ENCODE measurements at places on chromosomes 6 and 20. TPM values are rescaled to one million over a fixed set of nuclear protein-coding genes. Genes with fewer than 3 reads are reported as not detected.

Gene STMND1
- not detected for total RNA-seq

Gene RIMS1
- 3.9 TPM for total RNA-seq

Gene KIF25
- total RNA-seq: 0.26 TPM

Gene SNPH
- 18.5 TPM for total RNA-seq

Gene SCUBE3
- under 0.01 TPM for total RNA-seq

Gene CCN2
- 22.8 TPM for total RNA-seq

Gene SGK2
- 0.26 TPM for total RNA-seq

Gene HLA-DRB1
- under 0.01 TPM for total RNA-seq

Gene SLC22A3
- 0.26 TPM for total RNA-seq

Gene SAMD3
- total RNA-seq: 2.8 TPM

Gene MDFI
- total RNA-seq: 3.3 TPM

Gene SNAI1
- 0.66 TPM for total RNA-seq

GRCh38 chr20:16777126-16777525, 29.0 kb downstream of the OTOR start:
- no peak for DNase-seq

DNA sequence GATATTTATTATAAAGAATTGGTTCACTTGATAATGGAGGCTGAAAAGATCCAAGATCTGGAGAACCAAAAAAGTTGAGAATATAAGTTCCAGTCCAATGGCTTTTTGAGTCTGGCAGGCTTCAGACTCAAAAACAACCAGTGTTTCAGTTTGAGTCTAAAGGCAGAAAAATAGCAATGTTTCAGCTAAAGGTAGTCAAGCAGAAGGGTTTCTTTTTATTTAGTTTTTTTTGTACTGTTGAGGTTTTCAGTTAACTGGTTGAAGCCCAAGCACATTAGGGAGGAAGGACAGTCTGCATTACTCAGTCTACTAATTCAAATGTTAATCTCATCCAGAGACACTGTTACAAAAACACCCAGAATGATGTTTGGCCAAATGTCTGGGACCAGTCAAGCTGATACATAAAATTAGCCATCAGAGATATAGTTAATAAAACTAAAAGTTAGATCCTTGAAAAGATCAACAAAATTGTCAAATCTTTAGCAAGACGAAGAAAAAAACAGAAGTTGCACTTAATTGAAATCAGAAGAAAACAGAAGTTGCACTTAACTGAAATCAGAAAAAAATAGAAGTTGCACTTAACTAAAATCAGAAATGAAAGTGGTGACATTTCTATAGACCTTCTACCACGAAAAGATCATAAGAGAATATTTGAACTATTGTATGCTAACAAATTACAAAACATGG, 980.3 kb upstream of the FLRT3 start:
- DNase-seq: no peak

- DNase-seq: no peak
Measured at GRCh38 chr6:140341272-140341671, 966.8 kb upstream of the CITED2 start.

DNA sequence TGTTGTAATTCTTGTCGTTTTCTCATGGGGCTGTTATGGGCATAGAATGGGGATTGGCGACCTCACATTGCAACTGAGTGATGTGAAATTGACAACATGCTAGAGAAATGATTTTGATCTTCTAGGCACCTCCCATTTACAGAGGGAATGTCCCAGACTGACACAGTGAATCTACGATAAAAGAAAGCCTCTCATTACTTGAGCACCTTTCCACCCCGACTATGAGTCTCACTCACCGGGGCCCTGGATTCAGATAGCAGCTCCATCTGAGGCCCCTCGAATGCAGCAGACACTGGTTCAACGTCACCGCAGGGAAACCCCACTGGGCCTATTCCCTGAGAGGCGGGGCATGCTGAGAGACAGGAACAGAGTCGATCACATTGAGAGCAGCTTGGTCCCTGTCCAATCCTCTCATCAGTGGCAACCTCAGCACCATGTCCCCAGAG, 49.1 kb downstream of the NFATC2 start:
- DNase-seq: no peak

- no peak for DNase-seq
Measured at GRCh38 chr6:55567558-55567957, 11.4 kb downstream of the HMGCLL1 start.

DNA sequence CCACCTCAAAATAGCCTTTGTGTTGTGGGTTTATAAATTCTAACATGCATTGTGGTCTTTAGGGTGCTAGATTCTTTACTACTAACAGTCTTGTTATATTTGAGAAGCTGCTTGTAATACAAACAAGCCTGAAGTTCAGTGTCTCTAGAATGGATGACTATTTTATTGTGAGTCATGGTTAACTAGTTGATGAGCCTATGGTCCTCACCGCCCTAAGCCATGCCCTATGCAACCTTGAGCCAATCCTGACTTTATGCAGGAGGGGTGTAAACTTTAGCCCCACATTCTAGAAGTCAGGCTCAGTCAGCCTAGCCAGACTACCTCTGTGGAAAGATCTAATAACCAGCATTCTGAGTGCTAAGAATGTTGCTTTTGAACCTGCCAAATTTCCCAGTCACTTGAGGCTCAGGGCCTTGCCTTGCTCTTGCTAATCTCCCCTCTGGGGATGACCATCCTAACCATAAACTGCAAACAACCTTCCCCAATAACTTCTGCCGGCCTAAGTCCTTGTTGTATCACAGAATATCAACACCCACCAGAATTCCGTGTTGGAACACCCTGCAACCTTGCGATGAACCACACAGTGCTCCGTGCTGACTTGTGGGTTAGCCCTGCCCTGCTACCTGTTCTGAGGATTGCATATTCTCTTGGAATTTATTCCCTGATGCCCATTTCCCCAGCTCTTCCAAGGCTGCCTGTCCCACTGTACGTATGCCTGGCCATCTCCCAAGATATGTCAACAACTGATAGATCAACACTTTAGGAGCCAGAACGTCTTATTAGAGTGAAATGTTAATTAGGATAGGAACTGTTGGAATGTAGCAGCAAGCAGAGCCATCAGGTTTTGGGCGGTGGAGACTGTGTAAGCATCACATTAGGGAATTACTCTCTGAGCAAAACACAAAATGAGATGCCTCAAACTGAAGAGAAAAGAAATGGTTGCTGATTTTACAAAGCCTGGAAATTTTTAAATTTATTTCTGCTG, 71.7 kb upstream of the CEP85L start:
- peak; percentile 27 for DNase-seq

DNA sequence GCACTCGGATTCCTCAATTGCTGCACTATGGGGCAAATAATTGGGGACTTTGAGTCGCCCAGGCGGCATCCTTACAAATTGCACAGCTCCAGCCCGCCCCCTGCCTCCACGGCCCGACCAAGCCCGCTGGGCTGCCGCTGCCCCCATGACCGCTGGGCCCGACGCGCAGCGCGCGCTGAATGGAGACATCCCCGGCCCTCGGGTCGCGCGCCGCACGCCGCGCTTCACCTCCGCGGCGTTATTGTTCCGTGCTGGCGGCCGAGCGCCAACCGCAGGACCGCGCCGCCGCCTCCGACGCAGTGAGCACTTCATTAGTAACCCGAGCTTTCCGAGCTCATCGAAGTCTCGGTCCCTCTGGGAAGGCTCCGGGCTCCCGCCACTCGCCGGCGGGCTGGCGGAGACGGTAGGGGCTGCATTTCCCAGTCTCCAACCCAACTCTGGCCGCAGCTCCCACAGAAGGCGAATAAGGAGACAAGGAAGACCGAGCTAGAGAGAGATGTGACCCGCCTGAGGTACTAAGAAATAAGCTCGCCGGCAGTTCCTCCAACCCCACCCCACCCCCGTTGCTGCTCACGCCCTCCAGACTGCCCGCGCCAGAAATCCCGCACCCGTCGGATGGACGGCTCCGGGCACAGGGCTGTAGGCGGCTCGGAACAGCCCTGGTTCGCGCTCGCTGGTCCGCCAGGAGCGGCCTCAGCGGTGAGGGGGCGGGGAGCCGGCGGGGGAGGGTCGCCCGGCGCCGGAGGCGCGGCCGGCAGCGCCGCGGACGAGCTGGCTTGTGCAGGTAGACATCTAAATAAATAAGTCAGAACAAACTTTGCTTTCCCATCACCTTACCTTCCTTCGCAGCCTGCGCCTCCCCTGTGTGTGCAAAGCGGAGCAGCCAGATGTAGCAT, 703 bp downstream of the EPHA7 start:
- DNase-seq: peak; percentile 54

GRCh38 chr20:47465335-47466090, 36.2 kb upstream of the NCOA3 start:
- no peak for DNase-seq

DNA sequence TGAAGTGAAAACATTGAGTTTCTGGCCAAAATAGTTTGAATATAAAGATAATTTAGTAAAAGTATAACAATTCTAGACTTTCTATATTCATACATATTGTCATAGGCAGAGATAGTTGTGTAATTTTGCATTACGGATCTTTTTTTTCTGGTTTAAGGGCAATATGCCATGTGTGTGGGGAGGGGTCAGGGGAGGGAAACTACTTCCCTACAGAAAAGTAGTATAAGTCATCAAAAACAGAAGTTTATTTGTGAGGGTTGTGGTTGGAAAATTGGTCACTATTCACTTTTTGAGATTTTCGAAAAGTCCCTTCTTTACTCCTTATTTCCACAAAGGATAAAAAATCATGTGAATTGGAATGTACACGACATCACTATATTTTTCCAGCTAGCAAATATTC, 288.2 kb upstream of the PREP start:
- DNase-seq: no peak

GRCh38 chr6:97850458-97851212, 567.6 kb upstream of the MMS22L start:
- peak; percentile 83 for DNase-seq

DNA sequence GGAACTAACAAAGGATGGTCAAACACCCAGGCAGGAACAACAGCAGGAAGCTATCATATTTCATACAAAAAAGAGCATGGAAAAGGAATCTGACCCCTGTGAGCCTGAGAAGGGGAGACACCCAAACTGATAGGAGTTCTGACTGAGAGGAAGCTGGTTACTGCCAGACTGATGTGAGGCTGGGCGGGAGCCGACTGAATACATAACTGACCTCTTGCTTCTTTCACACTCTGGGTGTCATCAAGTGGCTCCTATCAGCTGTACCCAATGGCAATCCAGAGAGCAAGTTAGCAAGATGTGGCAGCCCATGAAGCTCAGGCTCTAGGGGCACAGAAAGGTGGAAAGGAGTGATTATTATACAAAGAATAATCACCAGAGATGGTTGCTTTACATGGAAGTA, 795.1 kb upstream of the HS3ST5 start:
- DNase-seq: no peak

DNA sequence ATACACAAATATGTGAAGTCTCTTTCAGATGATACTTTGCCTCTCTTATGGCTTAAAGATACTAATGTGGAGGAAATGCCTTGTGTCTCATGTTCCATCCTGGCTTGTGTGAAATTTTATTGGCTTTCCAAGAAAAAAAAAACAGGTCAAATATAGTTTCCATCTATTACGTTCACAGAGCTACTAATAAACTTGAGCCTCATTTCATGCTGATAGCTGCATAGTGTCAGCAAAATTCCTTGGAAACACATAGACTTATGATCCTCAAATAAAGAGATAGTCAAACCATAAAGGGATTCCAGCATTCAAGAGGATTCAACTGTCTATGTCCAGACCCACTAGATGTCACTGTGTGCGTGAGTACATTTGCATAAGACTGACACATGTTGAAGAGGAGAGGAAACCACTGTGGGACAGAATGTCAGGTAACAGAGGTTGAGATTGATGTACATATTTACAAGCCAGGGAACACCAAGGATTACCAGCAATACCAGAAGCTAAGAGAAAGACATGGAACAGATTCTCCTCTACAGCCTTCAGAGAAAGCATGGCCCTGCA, 266.6 kb downstream of the COL12A1 start:
- peak; percentile 21 for DNase-seq

DNA sequence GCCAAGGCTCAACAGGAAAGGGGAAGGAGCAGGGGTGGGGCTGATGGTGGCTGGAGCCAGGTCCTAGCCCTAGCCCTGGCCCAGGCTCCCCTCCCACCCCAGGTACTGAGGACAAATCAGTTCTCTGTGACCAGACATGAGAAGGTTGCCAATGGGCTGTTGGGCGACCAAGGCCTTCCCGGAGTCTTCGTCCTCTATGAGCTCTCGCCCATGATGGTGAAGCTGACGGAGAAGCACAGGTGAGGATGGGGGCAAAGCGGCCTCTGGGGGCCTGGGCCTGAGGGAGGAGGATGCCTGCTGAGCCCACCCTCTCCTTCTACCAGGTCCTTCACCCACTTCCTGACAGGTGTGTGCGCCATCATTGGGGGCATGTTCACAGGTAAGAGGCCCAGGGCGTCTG, 15.0 kb downstream of the ERGIC3 start:
- DNase-seq: no peak

GRCh38 chr20:32606790-32607189, 21.7 kb upstream of the NOL4L start:
- DNase-seq: no peak

- DNase-seq: no peak
Measured at GRCh38 chr6:146886587-146887446, 288.0 kb downstream of the ADGB start.

- no peak for DNase-seq
Measured at GRCh38 chr6:38134704-38135088, 315.2 kb downstream of the ZFAND3 start.

DNA sequence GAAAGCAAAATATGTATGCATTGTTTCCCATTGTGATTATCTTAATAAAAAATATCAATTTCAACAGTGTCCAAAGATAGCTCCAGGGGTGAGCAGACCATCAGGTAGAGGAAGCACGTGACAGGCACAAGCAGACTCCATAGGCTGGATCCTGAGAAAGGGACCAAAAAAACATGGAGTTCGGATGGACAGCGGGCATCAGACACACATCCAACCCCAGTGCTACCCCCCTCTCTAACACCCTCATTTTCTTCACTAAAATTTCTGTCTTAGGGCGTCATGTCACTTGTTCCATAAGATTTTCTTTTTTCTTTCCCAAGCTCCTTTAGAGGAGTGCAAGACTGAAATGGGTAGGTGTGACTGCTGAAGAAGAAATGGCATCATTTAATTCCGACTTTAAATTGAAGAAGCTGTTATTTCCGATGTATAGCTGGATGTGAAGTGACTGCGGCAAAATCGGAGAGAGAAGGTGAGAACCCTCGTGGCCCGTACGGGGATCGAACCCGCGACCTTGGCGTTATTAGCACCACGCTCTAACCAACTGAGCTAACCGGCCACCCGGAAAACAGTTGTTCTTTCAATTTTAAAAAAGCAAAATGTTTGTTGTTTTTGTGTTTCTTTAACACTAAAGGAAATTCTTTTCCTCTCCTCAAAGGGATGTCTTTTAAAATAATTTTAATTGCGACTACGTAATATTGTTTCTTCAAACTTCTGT, 10.3 kb upstream of the PRSS16 start:
- DNase-seq: peak; percentile 74

DNA sequence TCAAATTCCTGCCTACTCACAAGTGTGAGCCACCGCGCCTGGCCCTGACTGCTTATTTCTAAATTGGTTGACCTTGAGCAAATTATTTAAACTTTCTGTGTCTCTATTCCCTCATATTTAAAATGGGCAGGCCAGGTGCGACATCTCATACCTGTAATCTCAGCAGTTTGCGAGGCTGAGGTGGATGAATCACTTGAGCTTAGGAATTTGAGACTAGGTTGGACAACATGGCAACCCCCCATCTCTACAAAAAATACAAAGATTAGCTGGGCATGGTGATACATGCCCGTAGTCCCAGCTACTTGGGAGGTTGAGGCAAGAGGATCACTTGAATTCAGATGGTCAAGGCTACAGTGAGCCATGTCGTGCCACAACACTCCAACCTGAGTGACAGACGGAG, 26.5 kb downstream of the DCBLD1 start:
- DNase-seq: no peak
